ENCODE measurements at places on chromosomes 6 and 20.
A peak's percentile ranks its signal among the peaks of the same experiment; 100 is the strongest.

GRCh38 chr20:4774207-4774606, 52.5 kb downstream of the PRND start:
- no peak for DNase-seq

GRCh38 chr6:108841377-108841855, 6.8 kb upstream of the ARMC2 start:
- no peak for DNase-seq

DNA sequence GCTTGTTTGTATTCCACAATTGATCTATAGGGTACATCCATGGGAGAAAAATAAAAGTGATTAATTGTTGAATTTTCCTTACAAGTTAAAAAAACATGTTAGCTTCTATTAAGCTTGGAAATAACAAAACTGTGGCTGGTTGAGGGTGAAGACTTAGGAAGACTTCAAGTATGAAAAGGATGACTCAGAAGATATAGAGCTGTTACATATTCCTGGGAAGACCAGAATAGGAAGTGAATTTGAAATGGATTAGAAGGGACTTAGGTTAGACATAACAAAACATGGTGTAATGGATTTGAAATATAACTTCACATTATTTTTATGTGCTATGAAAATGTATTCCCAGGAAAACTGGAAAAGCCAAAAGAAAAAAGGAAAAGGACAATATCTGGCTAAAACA, 732.2 kb downstream of the HDGFL1 start:
- no peak for DNase-seq

DNA sequence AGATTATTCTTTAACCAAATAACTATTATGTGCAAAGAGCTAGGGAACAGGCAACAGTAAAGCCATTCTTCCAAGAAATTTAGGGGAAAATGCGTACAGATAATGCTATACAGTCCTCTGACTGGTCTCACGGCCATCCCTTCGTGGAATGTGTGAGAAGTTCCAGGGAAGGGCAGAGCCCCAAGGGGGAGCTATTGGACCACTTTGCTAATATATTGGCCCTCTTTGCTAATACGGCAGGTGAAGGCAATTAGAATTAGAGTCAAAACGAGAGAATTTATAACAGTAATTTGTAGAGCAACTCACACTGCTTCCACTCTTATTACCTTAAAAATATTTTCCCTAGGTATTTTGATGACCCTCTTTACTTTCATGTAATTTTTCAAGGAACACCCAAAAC, 140.4 kb downstream of the IMPG1 start:
- peak; percentile 24 for DNase-seq

All from EL (cell line).